ENCODE measurements at places on chromosomes 4 and X. TPM values are rescaled to one million over a fixed set of nuclear protein-coding genes. Genes with fewer than 3 reads are reported as not detected.

The AADAT gene
- polyA plus RNA-seq: 9.7 TPM

GRCh38 chr4:42641161-42641560, 15.7 kb downstream of the ATP8A1 start:
- DNase-seq: no peak

The BDH2 gene
- 67.5 TPM for polyA plus RNA-seq

DNA sequence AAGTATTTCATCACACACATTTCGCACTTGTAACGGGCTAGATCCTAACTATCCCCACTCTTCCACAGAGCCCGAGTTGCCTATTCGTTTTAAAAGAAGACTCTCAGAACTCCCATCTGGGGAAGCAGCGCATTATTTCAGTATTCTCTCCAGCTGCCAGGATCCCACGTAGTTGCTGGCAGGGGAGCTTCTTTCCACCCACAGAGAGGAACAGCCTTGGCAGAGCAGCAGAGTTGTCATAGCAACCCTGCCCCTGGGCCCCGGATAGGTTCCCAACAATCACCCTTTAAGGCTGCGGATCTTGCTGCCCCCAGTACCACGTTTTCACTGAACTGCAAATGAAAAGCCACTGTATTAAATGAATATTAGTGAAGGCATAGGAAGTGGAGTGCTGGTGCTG, 106.7 kb downstream of the GPM6A start:
- DNase-seq: no peak

The PIR gene
- 11.7 TPM for polyA plus RNA-seq

DNA sequence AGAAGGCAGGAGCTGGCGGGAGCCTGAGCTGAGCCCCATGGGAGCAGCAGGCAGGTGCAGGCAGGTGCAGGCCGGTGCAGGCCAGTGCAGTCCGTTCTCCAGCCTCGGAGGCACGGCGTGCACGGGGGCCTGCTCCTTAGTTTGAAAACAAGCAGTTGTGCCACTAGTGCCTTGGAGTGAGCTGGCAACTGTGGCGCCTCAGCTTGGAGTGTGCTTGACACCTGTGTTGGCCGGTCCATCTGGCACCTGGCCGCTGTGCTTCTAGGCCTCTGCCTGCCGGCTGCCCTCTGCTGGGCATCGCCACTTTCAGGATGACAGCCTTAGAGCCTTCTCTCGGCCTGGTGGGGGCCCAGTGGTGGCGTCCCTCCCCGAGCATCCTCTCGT, 47.9 kb downstream of the RGS12 start:
- DNase-seq: no peak

DNA sequence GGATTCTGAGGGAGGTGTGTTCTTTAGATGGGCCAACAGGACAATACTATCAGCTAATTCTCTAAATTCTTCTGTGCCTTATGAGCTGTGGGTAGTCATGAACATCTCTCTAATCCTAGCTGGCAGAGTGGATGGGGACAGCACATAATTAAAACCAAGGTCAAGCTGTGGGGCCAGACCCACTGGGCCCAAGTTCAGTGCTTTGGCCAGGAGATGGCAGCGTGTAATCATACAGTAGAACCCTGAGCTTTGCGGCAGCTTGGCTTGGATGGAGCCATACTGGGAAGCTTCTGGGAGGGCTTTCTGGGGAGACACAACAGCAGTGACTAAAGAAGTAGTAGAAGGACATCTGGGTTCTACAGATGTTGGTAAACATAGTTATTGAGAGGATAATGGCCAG, 140.3 kb upstream of the CXCL13 start:
- DNase-seq: no peak

The SLC6A14 gene
- not detected for polyA plus RNA-seq

- no peak for DNase-seq
These were observed 30.7 kb upstream of the CBR4 start for GRCh38 chr4:169040559-169041261.

- peak; percentile 18 for DNase-seq
These were observed 119.5 kb upstream of the CHRDL1 start for GRCh38 chrX:110915111-110915510.
